ENCODE measurements at places on chromosomes 4 and X. TPM values are rescaled to one million over a fixed set of nuclear protein-coding genes. Genes with fewer than 3 reads are reported as not detected.
A peak's percentile ranks its signal among the peaks of the same experiment; 100 is the strongest.

CXCL1 gene
- 2.0 TPM for total RNA-seq

GALNTL6 gene
- total RNA-seq: 0.06 TPM

CXCR3 gene
- total RNA-seq: not detected

AKAP4 gene
- not detected for total RNA-seq

SORBS2 gene
- 4.2 TPM for total RNA-seq

ALPK1 gene
- 13.5 TPM for total RNA-seq

PDE5A gene
- total RNA-seq: 1.6 TPM

SHROOM4 gene
- not detected for total RNA-seq

DCLK2 gene
- total RNA-seq: 2.9 TPM

GRCh38 chrX:1031521-1032430 is 180.7 kb downstream of the CRLF2 start:
- no peak for DNase-seq

GRCh38 chrX:40007131-40007755 is 90.5 kb downstream of the BCOR start:
- DNase-seq: no peak

- peak; percentile 18 for DNase-seq
These were observed 82.4 kb upstream of the SMIM10 start for GRCh38 chrX:134908356-134908755.

DNA sequence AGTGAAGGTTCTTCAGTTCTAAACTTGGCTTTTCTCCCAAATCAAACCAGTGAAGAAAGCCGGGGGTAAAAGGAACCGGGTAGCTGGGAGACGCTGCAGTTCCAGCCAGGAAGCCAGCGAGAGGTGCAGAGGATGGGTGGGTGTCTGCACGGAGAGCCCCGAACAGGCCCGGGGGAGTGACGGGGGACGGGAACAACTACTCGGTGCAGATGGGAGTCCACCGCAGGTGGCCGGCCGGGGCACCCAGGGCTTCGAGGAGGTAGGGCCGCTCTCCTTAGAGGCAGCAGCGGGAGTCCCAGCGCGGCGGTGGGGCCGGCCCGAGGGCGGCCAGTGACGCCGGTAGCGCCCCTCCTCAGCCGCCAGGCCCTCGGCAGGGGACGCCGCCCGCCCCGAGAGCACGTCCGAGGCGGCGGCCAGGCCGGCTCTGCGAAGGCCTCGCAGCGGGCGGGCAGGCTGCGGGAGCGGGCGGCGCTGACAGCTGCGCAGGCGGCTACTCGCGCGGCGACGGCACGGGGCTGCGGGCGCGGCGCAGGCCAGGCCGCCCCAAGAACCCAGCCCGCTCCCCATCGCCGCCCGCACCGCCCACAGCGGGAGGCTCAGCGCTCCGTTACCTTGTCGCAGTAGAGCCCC is 449 bp downstream of the FBXL5 start:
- DNase-seq: peak; percentile 43

DNA sequence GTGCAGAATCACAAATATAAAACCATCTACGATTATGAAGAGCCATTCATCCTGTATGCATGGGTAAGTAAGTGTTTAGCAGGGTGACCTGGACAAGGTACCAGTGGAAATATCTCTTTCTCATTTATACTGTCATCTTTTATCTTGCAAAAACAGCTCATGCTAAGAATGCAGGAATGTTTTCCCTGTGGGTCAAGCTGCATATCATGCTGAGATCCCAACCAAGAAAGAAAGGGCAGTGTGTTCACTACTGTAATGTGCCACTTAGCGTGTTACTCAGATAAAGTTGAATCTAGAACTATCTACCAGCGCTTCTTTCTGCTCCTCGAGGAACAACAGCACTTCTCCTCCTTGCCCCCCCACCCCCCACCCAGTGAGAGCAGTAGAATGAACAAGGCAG is 212.7 kb upstream of the TBL1X start:
- DNase-seq: no peak

GRCh38 chr4:74330295-74330750 is 22.1 kb downstream of the EPGN start:
- DNase-seq: no peak

DNA sequence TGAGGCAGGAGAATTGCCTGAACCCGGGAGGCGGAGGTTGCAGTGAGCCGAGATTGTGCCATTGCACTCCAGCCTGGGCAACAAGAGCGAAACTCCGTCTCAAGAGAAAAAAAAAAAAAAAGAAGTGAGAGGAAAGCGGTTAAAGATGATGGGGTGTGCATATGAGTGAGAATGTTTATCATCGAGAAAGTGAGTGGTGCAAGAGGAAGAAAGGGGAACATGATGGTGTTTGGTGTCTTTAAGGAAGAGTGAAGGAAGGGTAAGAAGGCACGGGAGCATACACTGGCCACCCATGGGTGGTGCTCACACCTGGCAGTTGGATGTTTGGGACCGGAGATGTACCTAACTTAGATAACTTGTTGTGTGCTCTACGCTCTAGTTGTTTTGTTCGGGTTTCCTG is 62.2 kb downstream of the STOX2 start:
- DNase-seq: no peak

DNA sequence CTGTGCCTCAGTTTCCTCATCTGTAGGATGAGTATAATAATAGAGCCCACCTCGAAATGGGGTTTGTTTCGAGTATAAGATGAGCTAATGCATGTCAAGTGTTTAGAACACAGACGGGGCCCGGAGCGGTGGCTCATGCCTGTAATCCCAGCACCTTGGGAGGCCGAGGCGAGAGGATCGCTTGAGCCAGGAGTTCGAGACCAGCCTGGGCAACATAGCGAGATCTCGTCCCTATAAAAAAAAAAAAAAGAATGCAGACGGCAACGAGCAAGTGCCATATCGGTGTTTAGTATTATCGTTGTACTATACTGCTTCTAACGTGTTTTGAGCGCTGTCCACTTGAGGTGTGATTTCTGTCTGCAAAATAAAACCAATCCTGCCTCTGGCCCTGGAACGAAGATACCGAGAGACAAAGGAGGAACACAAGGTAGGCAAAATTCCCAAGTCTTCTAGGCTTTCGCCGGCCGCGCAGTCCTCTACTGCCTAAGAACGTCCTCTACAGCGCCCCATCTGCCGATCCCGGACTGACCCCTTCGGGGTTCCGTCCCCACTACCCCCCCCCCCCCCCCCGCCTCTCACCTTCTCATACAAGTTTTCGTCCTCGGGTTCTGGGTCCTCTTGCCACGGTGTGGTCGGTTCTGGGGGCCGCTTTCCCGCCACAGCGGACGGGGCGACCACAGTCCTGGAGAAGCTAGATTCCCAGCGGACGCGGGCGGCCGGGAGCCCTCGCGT is 442 bp downstream of the NDUFB11 start:
- DNase-seq: peak; percentile 41

- DNase-seq: no peak
These were observed 93.6 kb downstream of the DCTD start for GRCh38 chr4:182823576-182823975.

GRCh38 chrX:134633832-134634231 is 24.4 kb downstream of the PLAC1 start:
- no peak for DNase-seq

DNA sequence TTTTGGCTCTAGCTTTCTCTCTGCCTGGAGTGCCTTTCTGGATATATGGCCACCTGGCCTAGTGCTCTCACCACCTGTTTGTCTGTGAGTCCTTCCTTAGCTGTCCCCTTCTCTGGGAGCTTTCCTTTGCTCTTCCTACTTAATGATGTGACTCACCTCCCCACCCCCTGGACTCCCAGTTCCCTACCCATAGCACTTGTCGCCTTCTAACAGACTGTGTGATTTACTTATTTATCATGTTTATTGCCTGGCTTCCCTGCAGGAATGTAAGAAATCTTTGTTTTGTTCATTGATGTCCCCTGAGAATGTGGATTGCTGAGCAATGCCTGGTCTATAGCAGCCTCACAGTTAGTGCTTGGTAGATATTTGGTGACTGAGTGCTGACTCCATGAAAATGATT is 18.9 kb downstream of the ADD1 start:
- DNase-seq: peak; percentile 75

- DNase-seq: no peak
These were observed 95.1 kb upstream of the GALNTL6 start for GRCh38 chr4:171718069-171718468.

DNA sequence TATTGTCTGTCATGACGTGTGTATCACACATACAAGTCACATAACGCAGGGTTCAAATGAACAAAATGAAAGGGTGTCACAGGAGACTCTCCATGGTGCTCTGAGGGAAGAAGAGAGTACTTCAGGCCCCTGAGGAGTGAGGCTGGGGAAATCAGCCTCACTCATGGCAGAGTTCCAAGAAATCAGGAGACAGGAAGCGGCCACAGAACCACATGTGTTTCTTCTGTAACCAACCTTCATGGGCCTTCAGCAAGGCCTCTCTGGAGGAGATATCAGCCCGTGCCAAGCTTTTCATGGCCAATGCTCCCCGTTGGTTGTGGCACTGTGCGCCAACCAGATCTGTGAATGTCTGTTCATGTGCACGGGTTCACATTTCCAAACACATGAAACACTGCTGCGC is 76.0 kb downstream of the NAT8L start:
- peak; percentile 20 for DNase-seq

GRCh38 chrX:69493766-69494165 is 10.4 kb upstream of the NALF2 start:
- no peak for DNase-seq

GRCh38 chr4:75867130-75867529 is 35.1 kb downstream of the PPEF2 start:
- no peak for DNase-seq

- DNase-seq: peak; percentile 76
These were observed 12.4 kb upstream of the VEGFC start for GRCh38 chr4:176805155-176805554.

GRCh38 chrX:42585842-42586621 is 191.9 kb downstream of the PPP1R2C start:
- DNase-seq: no peak

DNA sequence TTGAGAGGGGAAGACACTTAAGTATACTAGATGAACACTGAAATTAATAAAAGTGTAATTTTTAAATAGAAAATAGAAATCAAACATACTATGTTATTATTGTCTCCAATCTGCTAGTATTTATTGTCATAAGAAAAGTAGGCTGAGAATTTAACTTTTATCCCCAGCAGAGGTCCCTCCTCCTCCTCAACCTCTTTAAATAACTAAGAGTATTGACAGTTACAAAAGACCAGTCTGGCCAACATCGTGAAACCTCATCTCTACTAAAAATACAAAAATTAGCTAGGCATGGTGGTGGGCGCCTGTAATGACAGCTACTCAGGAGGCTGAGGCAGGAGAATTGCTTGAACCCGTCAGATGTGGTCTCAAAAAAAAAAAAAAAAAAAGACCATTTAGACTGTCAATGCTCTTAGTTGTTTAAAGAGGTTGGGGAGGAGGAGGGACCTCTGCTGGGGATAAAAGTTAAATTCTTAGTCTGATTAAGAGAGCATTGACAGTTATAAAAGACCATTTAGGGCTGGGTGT is 4.2 kb downstream of the SLC30A9 start:
- DNase-seq: no peak

- peak; percentile 24 for DNase-seq
These were observed 17.8 kb upstream of the RPL39 start for GRCh38 chrX:119809185-119809666.

Measured in LHCN-M2 (cell line).